ENCODE measurements at places on chromosomes 12 and 14.

DNA sequence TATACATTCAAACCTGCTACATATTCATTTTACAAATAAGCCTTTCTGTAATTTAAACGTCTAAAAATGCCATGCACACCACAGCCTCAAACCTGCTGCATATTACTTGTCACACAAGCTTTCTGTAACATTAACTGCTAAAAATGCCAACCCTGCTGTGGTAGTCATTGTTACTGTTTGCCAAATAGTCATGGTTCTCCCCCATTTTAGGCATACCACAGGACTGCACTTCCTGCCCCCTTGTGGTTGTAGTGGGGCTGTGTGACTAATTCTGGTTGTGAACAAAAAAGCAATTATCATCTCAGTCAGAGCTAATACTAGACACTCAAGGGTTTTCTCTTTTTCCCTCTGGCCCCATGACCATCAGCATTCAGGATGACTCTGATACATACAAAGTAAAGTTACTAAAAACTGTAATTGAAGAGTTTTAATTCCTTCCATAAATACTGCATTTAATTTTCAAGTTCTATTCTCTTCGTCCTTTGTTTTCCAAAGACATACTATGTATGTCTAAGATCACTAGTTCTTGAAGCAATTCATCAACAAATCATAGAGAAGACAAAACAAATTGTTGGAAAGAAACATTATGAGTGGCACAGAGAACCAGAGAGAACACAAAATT lies 5.7 kb upstream of the SLC35F4 start:
- DNase-seq: no peak

- no peak for DNase-seq
Measured at GRCh38 chr14:36313206-36313605, 7.2 kb downstream of the MBIP start.

DNA sequence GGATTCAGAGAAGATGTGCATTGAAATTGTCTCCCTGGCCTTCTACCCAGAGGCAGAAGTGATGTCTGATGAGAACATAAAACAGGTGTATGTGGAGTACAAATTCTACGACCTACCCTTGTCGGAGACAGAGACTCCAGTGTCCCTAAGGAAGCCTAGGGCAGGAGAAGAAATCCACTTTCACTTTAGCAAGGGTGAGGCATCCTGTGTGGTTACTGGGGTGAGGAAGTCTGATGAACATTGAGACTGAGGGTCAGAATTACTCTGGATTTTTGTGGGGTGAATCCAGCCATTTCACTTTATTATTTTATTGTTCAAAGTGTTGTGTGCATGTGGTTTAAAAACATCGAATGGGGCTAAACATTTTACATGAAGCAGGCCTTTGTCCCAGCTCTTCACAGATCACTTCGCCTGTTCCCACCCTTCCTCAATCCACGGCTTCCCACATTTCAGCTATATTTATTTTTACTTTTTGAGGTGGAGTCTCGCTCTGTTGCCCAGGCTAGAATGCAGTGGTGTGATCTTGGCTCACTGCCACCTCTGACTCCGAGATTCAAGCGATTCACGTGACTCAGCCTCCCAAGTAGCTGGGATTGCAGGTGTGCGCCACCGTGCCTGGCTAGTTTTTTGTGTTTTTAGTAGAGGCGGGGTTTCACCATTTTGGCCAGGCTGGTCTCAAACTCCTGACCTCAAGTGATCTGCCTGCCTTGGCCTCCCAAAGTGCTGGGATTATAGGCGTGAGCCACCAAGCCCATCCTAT lies 40.6 kb downstream of the SUPT16H start:
- no peak for DNase-seq

GRCh38 chr12:66144791-66145754 lies 14.5 kb upstream of the LLPH start:
- DNase-seq: no peak

GRCh38 chr12:79327465-79327864 lies 363.3 kb downstream of the PAWR start:
- no peak for DNase-seq

DNA sequence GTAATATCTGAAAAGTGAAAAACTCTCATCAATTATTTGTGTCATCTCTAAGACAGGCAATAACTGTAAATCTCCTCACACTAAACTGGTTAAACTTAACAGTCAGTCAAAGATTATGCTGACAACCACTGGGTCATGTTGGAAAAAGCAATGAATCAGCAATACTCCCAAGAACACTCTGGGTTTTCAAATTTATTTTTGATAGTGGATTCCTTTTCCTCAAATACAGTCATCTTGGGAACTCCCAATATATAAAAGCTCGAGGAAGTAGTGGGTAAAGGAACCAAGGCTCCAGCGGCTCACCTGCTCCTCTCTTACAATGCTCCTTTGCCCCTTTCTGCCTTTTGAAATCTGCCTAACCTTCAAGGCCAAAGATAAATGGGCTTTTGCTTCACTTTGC lies 70.0 kb downstream of the ARMH4 start:
- DNase-seq: no peak

DNA sequence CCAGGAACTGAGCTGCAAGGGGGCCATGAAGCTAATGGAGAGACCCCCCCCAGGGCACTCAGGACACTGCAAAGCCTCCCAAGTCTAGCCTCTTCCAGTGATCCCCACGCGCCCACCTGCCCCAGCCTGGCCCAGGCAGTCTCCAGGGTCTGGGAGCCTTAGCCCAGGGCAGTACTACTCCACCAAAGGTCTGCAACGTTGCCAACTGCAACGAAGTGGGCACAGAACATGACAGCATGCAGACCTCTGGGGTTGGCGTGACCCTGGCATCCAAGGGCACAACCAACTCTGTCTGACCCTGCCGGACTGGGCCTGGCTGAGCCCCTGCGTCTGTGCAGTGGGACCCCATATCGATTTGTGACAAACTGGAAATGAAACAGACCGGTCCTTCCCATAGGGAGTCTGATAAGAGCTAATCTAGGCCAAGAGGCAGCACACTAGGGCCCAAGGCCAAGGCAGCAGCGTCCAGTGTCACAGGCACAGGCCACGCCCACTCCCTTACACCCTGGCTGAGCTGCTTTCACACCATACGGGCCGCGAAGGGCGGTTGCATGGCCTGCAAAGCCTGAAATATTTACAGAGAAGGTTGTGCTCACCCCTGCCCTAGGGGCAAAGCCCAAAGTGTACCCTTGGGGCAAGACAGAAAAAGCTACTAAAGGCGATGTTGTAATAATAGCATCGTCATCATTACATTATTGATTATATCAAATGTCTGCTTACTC lies 76.7 kb downstream of the NCOR2 start:
- DNase-seq: peak; percentile 89

- DNase-seq: peak; percentile 58
Measured at GRCh38 chr14:77615361-77616132, 890 bp downstream of the SPTLC2 start.

GRCh38 chr14:51176839-51177238 lies 63.2 kb upstream of the TMX1 start:
- DNase-seq: no peak

GRCh38 chr12:104478396-104479122 lies 21.8 kb downstream of the CHST11 start:
- no peak for DNase-seq

DNA sequence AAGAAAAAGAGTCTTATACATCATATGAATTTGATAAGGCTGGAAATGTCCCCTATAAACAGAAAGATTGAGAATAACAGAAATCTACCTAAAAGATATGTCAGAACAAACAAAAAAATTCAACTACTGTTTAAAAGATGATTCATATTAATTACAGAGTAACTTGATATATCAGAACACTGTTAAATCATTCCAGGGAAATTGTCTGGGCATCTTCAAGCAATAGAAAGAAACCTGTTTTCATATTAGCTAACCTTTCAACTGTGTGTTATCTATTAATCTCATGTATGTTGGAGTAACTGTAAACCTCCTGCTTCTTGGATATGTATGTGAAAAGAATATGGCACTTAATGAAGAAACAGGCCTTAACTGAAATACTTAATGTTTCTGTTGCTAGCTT lies 96.7 kb downstream of the NUBPL start:
- no peak for DNase-seq

DNA sequence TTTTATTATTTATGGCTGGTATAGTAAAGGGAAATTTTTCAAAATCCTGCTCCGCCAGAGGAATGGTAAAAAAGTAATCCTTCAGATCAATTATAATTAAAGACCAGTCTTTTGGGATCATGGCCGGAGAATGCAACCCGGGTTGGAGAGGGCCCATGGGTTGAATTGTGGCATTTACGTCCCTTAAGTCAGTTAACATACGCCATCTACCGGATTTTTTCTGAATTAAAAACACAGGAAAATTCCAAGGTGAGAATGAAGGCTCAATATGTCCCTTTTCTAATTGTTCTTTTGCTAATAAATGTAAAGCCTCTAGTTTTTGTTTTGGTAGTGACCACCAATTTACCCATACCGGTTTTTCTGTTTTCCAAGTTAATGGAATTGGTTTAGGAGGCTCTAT lies 602.8 kb downstream of the ALG10 start:
- no peak for DNase-seq

DNA sequence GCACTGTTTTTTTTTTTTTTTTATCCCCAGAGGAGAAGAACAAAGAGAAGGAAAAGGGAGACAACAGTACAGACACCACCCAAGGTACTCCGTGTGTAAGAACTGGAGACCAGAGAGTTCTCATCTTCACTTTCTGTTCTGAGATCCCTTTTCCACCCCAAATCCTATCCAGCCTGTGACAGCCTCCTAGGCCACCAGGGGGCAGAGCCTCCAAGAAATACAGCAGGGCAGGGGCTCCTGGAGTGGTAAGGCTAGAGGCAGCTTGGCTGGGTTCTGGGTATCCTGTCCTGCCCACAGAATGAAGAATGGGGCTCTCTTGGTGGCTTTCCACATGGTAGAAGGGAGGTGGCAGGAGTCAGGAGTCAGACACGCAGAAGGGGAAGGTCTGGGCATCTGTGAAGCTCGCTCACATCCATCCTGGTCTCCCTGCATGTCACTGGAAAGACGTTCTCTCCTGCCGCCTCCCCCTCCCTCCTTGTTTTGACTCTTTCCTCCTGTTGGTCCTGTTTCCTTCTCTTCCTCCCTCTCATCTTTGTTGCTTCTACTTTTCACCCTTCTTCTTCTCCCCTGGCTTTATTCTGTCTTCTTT lies 12.0 kb downstream of the CLSTN3 start:
- peak; percentile 65 for DNase-seq

- no peak for DNase-seq
Measured at GRCh38 chr14:28375295-28375694, 391.3 kb upstream of the FOXG1 start.

- peak; percentile 51 for DNase-seq
Measured at GRCh38 chr12:31323391-31324115, 2.4 kb downstream of the SINHCAF start.

DNA sequence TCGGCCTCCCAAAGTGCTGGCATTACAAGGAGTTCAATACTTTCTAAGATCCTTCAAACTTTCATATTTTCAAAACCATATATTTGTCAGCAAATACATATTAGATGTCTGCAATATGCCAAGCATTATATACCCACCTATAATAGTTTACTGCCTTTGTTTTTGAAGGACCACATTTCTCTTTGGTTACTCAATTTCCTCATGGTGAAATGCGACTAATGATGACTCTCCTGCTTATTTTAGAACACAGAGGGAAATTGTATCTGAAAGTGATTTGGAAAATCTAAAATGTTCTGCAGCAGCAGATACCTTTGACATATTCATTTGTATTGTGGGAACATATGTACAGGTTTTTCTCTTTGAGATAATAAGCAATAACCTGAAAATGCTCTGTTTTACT lies 2.7 kb upstream of the CNTN1 start:
- DNase-seq: no peak

DNA sequence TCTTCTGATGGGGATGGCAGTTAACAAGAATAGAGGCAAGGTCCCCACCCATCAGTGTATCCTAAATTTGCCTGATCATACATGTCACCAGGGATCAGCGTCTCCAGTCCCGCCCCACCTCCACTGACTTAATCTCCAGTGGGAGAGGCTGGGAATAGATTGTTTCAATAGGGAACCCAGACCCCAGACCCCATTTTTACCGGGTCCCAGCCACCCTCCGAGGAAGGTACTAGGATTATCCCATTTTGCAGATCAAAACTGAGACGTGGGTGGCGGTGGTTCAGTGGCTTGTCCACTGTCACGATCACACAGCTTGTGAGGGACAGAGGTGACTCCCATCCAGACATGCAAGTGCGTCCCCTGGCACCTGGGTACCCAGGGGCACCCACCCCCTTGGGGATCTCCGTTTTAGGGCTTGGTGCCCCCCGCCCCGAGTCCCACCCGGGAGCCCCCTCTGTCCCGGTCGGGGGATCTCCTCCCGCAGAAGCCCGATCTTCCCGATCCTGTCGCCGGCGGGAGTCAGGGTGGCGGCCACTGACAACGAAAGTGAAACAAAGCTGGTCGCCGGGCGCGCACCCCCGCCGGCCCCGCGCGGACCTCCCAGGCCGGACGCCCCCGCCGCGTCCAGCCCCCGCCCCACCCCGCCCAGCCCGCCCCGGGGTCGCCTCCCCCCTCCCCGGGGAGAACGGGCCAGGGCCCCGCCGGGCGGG lies 523 bp downstream of the WSB2 start:
- DNase-seq: peak; percentile 42

DNA sequence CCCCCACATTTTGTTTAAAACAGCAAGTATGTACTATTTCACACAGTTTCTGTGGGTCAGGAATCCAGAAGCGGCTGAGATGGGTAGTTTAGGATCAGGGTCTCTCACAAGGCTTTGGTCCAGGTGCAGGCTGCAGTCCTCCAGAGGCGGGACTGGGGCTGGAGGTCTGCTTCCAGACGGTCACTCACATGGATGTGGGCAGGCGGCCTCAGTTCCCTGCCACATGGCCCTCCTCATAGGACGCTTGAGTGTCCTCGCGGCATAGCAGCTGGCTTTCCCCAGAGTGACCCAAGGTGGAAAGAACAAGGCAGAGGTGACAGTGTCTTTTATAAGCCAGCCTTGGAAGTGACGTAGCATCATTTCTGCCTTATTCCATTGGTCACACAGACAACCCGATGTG lies 7.9 kb upstream of the C1RL start:
- no peak for DNase-seq

All from hematopoietic multipotent progenitor cell treated with erythropoietin and hydrocortisone succinate and interleukin-3 and kit ligand, for 15 days (in vitro differentiated cells).